ENCODE measurements at places on chromosomes 1 and 21. TPM values are rescaled to one million over a fixed set of nuclear protein-coding genes. Genes with fewer than 3 reads are reported as not detected.

DNA sequence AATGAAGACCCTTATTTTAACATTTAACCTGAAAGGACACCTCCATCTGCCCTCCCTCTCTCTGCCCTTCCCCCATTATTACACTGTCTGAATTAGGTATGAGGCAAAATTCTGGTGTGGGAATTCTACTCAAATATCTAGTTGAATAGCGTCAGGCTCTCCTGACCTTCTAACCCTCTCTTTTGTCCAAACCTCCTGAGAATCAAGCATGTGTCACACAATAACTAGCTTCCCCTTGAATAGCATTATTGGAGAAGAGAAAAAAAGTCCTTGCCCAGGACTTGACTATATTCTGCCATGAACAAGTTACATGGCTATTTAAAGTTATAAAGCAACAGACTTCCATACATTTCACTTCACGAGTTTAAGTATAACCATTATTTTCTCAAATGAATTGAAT, 35.5 kb downstream of the USH2A start:
- no peak for DNase-seq

GRCh38 chr1:174990382-174990999, 9.3 kb upstream of the CACYBP start:
- peak; percentile 42 for DNase-seq

DNA sequence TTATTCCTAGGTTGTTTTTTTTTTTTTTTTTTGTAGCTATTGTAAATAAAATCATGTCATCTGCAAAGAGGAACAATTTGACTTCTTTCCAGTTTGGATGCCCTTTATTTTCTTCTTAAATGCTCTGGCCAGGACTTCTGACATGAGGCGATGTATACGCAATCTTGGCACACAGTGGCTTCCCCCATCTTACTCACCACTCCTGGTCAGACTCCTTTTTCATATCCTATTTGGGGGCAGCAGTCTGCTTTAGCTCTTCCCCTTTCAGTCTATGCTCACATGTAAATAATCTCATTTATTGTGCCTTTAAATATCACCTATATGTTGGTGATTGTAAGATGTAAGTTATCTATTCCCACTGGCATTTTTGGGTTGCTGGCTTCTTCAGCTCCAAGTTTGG, 56.1 kb downstream of the SLAMF6 start:
- no peak for DNase-seq

DNA sequence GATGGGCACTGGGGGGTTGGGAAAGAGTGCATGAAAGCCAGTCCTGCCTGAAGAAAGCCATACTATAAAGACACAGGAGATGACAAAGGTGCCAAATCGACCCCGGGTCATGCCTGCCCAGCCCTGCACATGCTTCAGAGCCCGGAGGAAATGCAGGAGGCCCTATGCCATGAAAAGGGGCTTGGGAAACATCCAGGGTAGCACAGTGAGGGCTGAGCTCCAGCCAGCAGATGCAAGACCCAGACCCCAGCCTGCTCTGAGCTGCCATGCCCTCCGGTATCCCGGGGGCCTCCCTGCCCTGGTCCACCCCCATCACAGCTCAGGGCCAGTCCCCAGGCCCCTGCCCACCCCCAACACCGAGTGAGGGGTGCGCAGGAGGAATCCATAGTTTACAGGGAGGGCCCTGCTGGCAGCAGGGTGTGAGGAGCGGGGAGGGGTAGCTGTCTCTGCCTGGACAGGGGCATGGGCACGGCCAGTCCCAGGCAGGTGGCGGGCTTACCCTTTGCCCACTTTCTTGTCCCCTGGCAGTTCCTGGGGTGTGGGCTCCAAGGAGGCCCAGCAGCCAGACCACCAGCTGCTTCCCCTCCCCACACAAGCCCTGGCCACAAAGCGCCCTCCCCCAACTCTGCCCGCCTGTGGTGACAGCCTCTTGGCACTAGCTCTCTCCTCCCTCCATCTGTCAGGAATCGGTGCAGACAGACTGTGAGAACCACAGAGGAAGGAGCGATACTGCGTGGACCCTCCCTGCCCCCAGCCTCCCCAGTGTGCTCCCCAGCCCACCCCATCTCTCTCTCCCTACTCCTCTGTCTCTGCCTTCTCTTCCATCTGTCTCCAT, 16.8 kb downstream of the LRP8 start:
- DNase-seq: no peak

DNA sequence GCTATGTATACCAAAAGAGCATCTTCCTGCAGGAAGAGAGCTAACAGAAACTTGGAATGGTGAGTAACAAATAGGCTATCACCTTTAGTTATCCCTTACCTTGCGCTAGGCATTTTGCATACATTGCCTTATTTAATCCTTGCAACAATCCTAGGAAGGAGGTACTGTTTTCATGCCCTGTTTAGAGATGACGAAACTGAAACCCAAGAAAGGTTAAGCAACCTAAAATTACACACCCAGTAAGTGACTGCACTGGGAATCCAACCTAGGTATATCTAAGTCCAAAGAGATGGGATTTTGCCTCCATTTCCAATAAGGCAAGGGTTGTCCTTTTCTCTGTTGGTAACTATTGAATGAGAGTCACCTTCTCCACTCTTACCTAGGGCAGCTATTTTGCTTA, 144.5 kb downstream of the TM2D1 start:
- DNase-seq: no peak

- no peak for DNase-seq
Measured at GRCh38 chr1:212622467-212622866, 13.9 kb downstream of the ATF3 start.

DNA sequence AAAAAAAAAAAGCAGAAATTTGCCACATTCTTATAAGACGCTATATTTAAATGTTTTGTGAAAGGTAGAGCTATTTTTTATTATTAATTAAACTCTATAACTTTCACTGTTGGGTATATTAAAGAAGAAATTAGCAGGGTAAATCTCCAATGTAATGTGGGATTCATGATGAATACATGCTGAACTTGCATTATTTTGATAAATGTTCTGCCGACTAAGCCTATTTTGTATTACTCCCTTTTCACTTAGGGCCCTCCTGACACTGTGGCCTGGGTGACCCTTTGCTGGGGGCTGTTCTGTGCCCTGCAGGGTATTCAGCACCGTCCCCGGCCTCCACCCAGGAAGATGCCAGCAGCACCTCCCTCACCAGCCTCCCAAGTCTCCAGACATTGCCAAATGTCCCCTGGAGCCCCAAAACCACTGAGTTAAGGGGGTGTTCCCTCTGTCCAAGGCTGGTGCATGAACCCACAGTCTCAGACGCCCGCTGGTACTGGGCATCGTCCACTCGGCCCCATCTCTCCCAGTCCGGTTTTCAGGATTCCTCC, 22.5 kb downstream of the RSPH1 start:
- no peak for DNase-seq

- no peak for DNase-seq
Measured at GRCh38 chr1:86860020-86860419, 53.9 kb downstream of the SELENOF start.

DNA sequence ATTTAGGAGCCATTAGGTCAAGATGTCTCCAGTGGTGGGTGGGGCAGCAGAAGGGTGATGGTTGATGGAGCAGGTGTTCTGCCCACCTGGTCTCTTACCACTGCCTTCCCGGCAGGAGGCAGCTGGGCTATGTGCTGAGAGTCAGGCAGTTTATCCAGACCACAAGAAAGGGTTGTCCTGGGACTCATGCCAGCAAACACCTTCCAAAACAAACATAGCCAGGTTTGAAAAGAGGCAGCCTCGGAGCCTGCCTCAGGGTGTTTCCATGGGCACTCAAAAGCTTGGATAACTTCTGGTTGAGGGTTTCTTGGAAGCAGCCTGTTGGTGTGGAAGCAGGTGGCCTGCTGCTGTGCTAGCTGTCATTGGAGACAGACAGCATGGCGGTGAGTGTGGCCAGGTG, 187.2 kb downstream of the PCP4 start:
- DNase-seq: peak; percentile 75

DNA sequence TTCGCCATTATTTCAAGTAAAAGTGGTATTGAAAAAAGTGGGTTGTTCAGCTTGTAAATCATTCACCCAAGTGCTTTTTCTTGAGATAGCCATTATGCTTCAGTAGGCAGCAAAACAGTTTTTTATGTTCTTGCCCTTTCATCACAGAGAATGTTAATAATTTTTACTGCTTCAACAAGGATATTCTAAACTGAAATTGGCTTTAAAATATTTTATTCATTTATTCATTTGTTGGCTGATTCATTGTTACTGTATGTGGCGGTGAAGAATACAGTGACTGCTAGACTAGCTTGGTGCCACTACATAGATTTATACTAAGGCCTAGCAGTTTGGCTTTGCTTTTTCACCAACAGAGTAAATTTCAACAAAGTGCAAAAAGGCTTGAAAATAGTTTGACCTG, 121.5 kb downstream of the OLFML2B start:
- no peak for DNase-seq

DNA sequence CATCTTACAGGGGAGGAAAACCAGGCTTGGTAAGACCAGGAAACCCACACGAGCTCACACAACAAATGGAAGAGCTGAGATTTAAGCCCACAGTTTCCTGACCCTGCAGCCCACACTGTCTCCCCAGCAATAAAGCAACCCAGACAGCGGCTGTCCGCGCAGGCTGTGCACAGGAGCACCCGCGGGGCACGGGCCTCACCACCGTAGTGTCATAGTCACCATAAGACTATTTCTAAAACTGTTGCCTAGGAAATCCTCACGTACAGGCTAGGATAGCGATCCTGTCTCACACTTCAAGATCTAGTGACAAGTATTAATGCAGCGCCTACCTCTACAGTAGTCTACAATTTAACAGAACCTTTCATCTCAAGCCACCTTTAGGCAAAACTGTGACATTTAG, 54.0 kb upstream of the SYT6 start:
- DNase-seq: no peak

DNA sequence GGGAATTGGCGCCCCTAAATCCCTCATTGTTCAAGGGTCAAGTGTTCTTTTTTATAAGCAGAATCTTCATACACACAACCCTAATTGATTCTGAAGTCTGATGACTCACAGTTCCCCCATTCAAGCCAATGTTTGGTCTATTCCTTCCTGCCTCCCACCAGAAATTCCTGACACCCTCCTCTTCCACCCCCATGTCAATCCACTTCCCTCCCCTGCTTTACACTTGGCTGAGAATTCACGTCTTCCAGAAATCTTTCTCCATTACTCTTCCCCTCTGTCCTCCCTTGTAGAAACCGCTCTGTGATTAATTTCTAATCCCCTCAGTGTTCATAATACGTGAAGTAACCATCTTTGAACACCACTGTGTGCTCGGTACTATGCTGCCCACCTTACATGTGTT, 76.2 kb upstream of the CD34 start:
- DNase-seq: no peak

GRCh38 chr21:42142141-42142540, 71.0 kb downstream of the UMODL1 start:
- no peak for DNase-seq

- DNase-seq: no peak
Measured at GRCh38 chr1:196677781-196678509, 26.1 kb downstream of the CFH start.

- no peak for DNase-seq
Measured at GRCh38 chr1:199660071-199660470, 367.4 kb upstream of the NR5A2 start.

DNA sequence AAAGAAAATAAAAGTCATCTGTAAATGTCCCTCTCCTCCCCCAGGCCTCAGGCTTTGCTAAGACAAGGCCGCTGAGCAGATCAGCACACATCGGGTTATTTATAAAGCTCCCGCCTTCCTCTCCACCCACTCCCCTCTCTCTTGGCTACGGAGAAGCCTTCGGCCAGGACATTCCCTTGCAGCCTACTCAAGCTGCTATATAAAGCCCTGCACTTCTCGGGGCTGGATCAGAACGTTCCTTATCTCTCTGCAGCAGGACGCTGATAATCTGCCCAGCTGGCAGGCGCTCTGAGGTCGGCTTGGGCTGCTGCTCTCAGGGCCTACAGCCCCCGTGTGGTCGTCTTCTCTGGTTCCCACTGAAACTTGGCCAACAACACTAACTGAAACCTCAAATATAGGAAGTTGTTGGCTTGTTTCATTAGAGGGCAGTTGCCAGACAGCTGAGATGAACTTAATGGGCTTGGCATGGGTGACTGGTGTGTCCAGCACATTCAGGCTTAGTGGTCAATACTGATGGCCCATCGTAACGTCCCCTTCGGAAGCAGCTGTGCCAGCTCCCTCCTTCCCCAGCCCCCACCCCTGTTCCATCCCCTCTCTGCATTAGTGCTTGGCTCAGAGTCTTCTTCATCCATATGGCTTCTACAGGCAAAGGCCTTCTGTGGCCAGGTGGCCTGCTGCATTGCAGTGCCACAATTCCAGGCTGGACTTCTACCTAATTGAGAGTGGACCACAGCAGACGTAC, 64.6 kb downstream of the IER5 start:
- peak; percentile 56 for DNase-seq

DNA sequence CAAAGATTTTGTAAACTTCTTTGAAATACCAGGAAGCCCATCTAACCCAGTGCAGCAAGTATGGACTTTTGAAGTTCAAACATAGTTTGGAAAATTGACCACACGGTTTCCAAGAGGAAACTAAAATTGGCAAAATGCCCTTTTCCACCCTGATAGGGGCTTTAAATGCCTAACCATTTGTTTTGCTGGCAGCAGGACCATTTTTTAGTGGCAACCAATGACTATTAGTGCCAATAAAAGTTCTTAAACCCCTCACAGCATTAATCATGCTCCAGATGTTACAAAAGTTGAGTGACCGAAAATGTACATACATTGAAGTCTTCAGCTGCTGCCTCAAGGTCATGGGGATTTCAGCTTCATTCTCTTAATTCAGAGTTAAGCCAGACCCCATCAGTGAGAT, 46.4 kb upstream of the ENAH start:
- DNase-seq: no peak

The KIF21B gene
- 10.4 TPM for total RNA-seq

The GLMN gene
- total RNA-seq: 5.4 TPM

The EPHA10 gene
- total RNA-seq: 26.1 TPM

The RNU1-1 gene
- 2,517 TPM for total RNA-seq

The CLDN19 gene
- not detected for total RNA-seq

The TMCC2 gene
- 0.88 TPM for total RNA-seq

The PTPRU gene
- 2.3 TPM for total RNA-seq

The SNX7 gene
- 45.0 TPM for total RNA-seq

The ALPL gene
- total RNA-seq: 1.7 TPM

The CNKSR1 gene
- total RNA-seq: 46.8 TPM

The PAX7 gene
- total RNA-seq: not detected
